Immature natural killer cell (primary cell): ENCODE measurements at places on chromosomes 2 and 18. TPM values are rescaled to one million over a fixed set of nuclear protein-coding genes. Genes with fewer than 3 reads are reported as not detected.

IL1R2 gene
- 1.8 TPM for polyA plus RNA-seq

PKDCC gene
- not detected for polyA plus RNA-seq

GPR35 gene
- 0.89 TPM for polyA plus RNA-seq

ECEL1 gene
- not detected for polyA plus RNA-seq

ANTXR1 gene
- polyA plus RNA-seq: not detected

COL4A3 gene
- 0.10 TPM for polyA plus RNA-seq

CCDC148 gene
- polyA plus RNA-seq: not detected

WNT10A gene
- polyA plus RNA-seq: not detected

IL36B gene
- not detected for polyA plus RNA-seq

NT5DC4 gene
- not detected for polyA plus RNA-seq

TCF23 gene
- polyA plus RNA-seq: not detected

DUSP2 gene
- 272 TPM for polyA plus RNA-seq

PAIP2B gene
- polyA plus RNA-seq: 2.5 TPM

TRIP12 gene
- polyA plus RNA-seq: 26.0 TPM

TP53I3 gene
- not detected for polyA plus RNA-seq

LAPTM4A gene
- 153 TPM for polyA plus RNA-seq

OBSL1 gene
- polyA plus RNA-seq: not detected
